ENCODE measurements at places on chromosomes 11 and 22. TPM values are rescaled to one million over a fixed set of nuclear protein-coding genes. Genes with fewer than 3 reads are reported as not detected.

RAB38 gene
- total RNA-seq: 15.6 TPM

LRRC56 gene
- total RNA-seq: 5.4 TPM

DNA sequence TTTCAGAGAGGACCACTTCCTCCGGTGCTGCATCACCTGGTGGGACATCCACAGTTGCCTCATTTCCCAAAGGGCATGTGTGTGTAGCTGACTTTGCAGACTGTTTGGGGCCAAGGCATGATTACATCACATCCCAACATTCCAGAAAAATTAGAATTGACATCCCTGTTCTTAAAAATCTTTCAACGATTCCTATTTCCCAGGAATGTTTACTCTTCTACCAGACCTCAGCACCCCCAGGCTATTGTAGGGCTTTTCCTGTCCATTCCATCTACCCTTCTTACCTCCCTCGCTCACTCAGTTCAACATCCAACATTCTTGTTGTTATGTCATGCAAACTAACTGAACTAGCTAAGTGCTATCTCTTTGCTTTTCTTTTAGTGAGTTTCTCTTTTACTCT lies 37.3 kb downstream of the PIWIL4 start:
- H3K4me1 ChIP-seq: peaks cover 28% of the 10 kb centered on the region
- no peak overlapping the region for H3K4me3 ChIP-seq
- DNase-seq: no peak

GRCh38 chr11:68998390-68998911 lies 14.6 kb downstream of the MRGPRF start:
- DNase-seq: no peak
- H3K4me1 ChIP-seq: no peaks in the 10 kb centered on the region
- H3K4me3 ChIP-seq: no peak overlapping the region
- H3K27me3 ChIP-seq: peaks cover 10% of the 10 kb centered on the region

GRCh38 chr11:121560236-121560635 lies 107.5 kb upstream of the SORL1-AS1 start:
- peaks cover 19% of the 10 kb centered on the region for H3K4me1 ChIP-seq
- H3K36me3 ChIP-seq: peaks cover 12% of the 10 kb centered on the region
- no peak for DNase-seq
- no peak overlapping the region for H3K27ac ChIP-seq
- no peak overlapping the region for H3K4me3 ChIP-seq

PES1 gene
- 71.6 TPM for total RNA-seq

DNA sequence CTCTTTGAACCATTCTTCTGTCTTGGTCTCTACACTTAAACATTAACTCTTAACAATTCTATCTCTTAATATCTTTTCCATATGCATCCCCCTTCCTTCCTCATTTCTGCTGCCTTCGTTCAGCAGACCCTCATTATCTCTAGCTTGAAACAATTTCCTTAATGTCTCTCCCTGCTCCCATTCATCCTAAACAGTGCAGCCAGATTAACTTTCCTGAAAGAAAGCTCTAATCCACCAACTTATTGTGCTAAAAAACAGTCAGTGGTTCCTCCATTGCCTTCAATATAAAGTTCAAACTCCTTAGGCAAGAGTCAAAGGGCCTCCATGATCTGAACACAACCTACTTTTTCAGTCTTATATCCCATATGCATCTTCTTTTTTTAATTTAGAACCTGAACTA lies 42.5 kb downstream of the SOX6 start:
- H3K4me1 ChIP-seq: peaks cover 4% of the 10 kb centered on the region
- H3K36me3 ChIP-seq: no peaks in the 10 kb centered on the region
- peaks cover 12% of the 10 kb centered on the region for H3K27me3 ChIP-seq
- H3K27ac ChIP-seq: no peak overlapping the region

- H3K4me1 ChIP-seq: peaks cover 2% of the 10 kb centered on the region
- no peaks in the 10 kb centered on the region for H3K36me3 ChIP-seq
- peaks cover 7% of the 10 kb centered on the region for H3K27me3 ChIP-seq
- no peak for DNase-seq
Measured at GRCh38 chr11:128098781-128099180, 488.6 kb downstream of the ETS1 start.

All from progenitor cell of endocrine pancreas (in vitro differentiated cells).